ENCODE measurements at places on chromosomes 4 and X. TPM values are rescaled to one million over a fixed set of nuclear protein-coding genes. Genes with fewer than 3 reads are reported as not detected.

Gene PDHA1
- 298 TPM for total RNA-seq

Gene FSTL5
- total RNA-seq, result 0.02 TPM

Gene BMP3
- total RNA-seq, result not detected

Gene MAGEB4
- not detected for total RNA-seq

Gene FMR1
- total RNA-seq, result 25.8 TPM

Gene SCLT1
- total RNA-seq, result 6.2 TPM

Gene IL21
- total RNA-seq, result not detected

Gene GIMD1
- not detected for total RNA-seq

Gene LSM6
- total RNA-seq, result 62.1 TPM

Gene RHOH
- 0.57 TPM for total RNA-seq

Gene ARHGEF6
- 0.15 TPM for total RNA-seq

Gene VCX
- not detected for total RNA-seq

Gene FGF5
- 0.44 TPM for total RNA-seq

Gene TACR3
- total RNA-seq, result not detected

Gene ZNF275
- 5.5 TPM for total RNA-seq

Gene DSPP
- not detected for total RNA-seq

Gene EOLA2
- total RNA-seq, result 49.6 TPM

Gene ATP2B3
- total RNA-seq, result 0.06 TPM

Gene HUWE1
- total RNA-seq, result 72.0 TPM

Gene CCNQ
- 51.2 TPM for total RNA-seq

Gene REST
- 7.4 TPM for total RNA-seq

Gene KIF4A
- total RNA-seq, result 28.9 TPM

Gene GPR82
- not detected for total RNA-seq

Gene CT55
- total RNA-seq, result not detected

Gene MORC4
- total RNA-seq, result 40.2 TPM

Gene REELD1
- not detected for total RNA-seq

Gene HSFX2
- 0.08 TPM for total RNA-seq

Gene MTCP1
- 11.7 TPM for total RNA-seq

Gene TRPC5OS
- total RNA-seq, result not detected

Gene PPAT
- 18.2 TPM for total RNA-seq

Gene GPRIN3
- total RNA-seq, result 5.7 TPM

Gene PIGA
- 11.0 TPM for total RNA-seq

Gene GYG2
- total RNA-seq, result 4.4 TPM

Gene ASMTL
- total RNA-seq, result 18.0 TPM

Gene DLG3
- total RNA-seq, result 3.2 TPM

Gene RBM46
- total RNA-seq, result not detected

Gene DMRTC1
- total RNA-seq, result not detected

Gene CLGN
- total RNA-seq, result 5.0 TPM

Gene GABRE
- total RNA-seq, result 21.9 TPM

Gene NXF2
- not detected for total RNA-seq

Gene NHSL2
- total RNA-seq, result 0.49 TPM

Gene GNRHR
- total RNA-seq, result not detected

Gene CDKL5
- total RNA-seq, result 3.6 TPM

Gene SHISA3
- total RNA-seq, result not detected

Gene AMBN
- not detected for total RNA-seq

Gene PDCL2
- not detected for total RNA-seq

Gene CORIN
- total RNA-seq, result not detected

Gene USP53
- total RNA-seq, result 9.2 TPM
